ENCODE measurements at places on chromosomes 7 and 10.

GRCh38 chr10:62045765-62046521 lies 144.4 kb downstream of the ARID5B start:
- no peak for DNase-seq

DNA sequence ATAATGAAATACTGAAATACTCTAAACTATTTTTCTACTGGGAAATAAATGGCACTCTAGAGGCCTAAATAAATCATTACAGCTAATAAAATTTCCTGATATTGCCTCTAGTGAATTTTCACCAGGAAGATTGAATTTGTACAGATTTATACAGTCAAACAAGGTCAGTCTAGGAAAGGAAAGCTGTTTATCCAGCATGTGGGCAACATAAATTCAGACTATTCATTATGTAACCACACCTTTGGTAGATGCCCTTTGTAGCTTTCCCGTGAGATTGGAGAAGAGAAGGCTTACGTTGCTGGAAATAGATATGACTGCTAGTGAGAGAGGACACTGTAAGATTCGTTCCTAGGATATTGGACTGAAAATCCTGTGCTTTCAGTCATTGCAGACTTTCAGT lies 35.2 kb upstream of the PNLIP start:
- no peak for DNase-seq

- DNase-seq: no peak
Observed at GRCh38 chr10:60099998-60100747, 193.8 kb upstream of the CCDC6 start.

DNA sequence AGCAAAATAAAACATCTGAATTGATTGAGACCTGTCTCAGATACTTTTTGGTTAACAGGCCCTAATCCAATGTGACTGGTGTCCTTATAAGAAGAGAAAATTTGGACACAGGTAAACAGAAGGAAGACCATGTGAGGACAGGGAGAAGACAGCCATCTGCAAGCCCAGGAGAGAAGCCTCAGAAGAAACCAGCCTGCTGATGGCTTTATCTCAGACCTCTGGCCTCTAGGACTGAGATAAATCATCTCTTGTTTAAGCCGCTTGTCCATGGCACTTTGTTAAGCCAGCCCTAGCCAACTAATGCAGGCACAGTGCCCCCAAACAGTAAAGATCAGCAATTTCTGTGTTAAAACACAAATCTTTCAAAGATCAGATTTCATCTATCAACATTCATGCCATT lies 41.8 kb upstream of the FIGNL1 start:
- DNase-seq: no peak

DNA sequence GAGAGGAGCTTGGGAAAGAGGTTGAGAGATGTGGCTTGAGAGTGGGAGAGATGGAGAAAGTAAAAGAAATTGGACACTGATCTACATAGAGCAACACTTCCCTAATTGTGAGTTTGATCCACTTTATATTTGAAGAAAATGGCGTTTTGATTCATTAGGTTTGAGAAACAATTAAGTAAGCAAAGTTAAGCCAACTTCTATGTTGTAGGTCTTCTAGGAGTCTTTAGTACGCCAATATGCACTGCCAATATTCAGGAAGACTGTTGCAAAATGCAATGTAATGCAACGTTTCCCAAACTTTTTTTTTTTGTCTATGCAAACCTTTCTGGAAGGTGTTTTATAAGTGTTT lies 7.0 kb upstream of the PRTFDC1 start:
- no peak for DNase-seq

DNA sequence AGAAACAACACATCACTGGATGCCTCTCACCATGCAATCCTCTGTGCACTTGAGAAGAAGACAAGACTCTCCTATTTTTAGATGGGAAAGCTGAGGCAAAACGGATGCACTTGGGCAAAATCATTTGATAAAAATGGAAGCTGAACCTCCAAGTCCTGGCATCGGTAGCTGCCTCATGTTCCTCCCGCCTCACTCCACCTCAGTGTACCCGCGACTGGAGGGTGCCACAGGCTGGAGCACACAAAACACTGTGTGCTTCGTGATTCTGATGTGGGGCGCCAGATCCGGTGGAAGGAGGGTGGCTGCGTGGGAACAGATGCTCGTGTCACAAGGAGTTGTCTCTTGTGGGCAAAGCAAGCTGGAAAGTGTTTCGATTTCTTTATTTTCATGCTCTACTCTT lies 41.3 kb downstream of the TAS2R41 start:
- DNase-seq: no peak

GRCh38 chr7:74025730-74026129 lies 2.2 kb upstream of the ELN start:
- DNase-seq: no peak

GRCh38 chr10:12513003-12513365 lies 163.6 kb downstream of the CAMK1D start:
- DNase-seq: no peak

DNA sequence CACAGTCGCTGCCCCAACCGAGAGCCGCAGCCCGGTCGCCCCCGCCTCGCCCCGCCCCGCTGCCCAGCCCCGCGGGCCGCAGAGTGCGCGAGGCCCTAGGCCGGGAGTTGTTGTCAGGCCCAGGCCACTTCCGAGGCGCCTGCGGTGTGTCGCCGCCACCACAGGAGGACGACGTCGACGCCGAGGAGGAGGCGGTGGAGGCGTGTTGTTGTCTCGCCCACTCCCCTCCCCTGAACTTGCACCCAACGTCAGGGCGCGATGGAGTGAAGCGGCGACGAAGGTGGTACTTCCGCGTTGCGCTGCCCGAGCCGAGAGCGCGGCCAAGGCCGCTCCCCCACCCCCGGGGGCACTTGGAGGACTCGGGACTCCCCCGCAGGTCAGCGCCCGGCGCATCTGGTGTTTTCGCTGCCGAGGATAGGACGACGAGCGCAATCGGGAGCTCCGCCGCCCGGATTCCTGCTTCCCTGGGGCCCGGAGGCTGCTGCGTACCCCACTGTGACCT lies at the start of gene CDK13:
Gene CDK13 (plus strand): TSS at position 286 of the 502 bp plus-strand sequence. CDS start 386 bp downstream, outside the sequence.
- peak; percentile 85 for DNase-seq

DNA sequence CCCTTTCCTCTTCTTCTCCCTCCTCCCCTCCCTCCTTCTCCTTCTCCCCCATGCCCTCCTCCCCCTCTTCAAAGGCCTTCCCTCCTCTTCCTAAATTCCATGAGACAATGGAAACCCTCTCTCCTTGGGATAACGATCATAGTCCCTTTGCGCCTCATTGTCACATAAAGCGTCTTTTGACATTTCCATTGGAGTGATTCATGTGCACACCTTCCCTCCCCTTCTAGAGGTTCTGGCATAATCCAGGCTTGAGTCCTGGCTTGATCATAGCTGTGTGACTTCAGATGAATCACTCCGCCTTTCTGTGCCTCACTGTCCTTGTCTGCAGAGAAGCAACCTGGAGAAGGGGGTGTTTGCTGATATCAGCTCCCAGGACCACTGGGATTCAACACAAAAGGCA lies 204.2 kb downstream of the TNS3 start:
- DNase-seq: no peak

- DNase-seq: no peak
Observed at GRCh38 chr10:133281628-133282372, 5.1 kb upstream of the ADAM8 start.

DNA sequence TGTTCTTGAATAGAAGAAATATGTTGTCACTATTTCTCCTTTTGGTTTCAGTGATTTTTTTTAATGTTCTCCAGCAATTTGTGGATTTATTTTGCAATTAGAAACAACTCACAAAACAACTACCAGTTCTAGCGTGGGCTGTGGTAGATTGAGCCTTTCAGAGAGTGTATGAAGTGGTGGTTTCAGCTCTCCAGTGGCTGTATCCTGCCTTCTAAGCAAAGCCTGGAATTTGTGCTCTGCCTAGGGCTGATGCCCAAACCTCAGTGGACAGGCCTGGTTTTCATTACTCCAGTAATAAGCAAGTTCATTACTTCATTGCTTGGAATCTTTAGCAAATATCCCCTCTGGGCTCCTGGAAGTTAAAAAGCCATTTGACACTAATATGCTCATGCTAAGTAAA lies 35.9 kb downstream of the APBB1IP start:
- DNase-seq: no peak

DNA sequence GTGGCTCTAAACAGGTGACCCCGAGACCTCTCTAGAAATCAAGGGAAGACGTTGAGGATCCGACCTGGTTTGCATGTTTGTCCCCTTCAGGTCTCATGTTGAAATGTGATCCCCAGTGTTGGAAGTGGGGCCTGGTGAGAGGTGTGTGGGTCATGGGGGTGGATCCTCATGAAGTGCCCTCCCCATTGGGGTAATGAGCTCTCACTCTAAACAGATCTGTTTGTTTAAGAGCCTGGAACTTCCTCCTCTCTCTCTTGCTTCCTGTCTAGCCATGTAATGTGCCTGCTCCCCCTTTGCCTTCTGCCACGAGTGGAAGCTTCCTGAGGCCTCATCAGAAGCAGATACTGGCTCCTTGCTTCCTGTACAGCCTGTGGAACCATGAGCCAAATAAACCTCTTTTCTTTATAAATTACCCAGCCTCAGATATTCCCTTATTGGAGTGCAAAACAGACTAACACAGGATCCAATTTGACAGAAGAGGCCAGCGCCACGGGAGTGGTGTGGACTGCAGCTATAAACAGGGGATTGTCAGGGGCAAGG lies 10.8 kb upstream of the POLM start:
- no peak for DNase-seq

DNA sequence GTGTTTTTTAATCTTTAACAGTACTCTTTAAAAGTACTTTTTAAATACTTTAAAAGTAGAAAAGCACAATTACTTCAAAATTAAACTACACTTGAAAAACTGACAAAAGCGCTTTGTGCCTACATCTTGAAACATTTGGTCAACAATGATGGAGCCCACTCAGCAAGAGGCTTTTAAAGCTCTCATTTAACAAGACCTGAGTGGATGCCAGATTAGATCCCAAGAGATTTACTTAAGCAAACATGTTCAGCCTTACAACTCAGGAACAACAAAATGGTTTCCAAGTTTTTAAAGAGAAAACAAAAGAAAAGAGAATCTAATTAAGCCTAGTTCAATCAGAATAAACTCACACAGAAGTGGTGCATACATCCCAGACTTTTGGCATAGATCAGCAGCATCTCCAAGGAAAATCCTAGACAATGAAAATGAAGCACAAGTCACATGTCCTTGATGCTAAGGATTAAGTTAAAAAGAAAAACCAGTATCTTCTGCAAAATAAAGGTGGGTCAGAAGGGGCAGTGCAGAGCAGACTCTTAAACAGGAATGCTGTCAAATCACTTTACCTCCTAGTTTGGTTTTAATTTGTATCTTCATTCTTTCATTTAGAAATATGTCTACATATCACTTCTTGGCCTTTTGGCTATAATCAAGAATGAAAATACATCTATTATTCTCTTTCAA lies 26.2 kb downstream of the HIBADH start:
- no peak for DNase-seq

- DNase-seq: no peak
Observed at GRCh38 chr7:121212036-121212435, 116.8 kb upstream of the WNT16 start.

DNA sequence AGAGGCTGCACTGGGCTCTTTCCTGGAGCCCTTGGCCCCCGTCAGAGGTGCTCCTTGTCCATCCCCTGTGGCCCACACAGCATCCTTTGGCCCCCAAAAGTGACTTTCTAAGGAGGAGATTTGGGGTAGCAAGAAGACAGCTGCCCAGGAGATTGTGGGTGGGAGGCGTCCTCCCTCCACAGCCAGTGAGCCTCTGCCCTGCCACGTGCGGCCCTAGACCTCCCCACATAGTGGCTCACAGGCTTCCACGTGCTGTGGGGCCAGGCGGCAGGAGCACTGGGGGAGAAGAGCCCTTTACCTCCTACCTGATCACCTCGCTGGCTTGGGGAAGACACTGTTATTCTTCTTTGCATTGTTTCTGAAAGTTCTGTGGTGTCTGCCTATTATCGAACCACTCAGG lies 178.8 kb downstream of the TCERG1L start:
- DNase-seq: no peak

GRCh38 chr10:128263891-128264688 lies 137.9 kb upstream of the MKI67 start:
- DNase-seq: no peak

- DNase-seq: no peak
Observed at GRCh38 chr7:42233171-42233570, 3.8 kb downstream of the GLI3 start.

DNA sequence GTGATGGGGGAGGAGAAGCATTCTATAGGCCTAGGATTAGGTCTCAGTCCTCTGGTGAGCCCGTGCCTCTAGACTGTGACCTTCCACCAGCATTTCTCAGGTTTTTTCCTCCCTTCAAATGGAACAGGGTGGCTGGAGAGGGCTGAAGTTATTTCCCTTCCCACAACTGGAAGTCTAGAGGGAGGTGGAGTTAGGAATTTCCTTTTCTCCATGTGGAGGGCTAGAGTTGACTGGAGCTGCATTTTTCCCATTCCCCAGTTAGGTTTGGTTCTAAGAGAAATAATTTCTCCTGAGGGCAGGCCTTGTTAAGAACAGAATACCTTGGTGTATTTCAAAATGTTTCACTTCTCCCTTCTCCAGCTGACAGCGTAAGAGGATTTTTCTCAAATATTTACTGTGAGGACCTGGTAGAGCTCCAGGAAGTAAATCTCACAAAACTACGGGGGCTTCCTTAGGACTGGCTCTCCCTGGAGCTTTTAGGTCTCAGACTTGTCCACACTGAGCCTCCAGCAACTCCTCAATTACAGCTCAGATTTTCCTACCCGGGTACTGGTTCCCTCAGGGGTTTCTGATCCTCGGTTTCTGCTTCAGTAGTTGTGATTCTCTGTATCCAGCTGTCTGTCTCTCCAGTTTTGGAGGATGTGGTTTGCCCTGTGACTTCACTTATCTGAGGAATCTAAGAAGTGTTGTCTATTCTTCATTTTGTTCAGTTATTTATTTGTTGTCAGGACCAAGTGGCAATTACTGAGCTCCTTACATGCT lies 6.0 kb upstream of the REEP3 start:
- DNase-seq: no peak

GRCh38 chr10:132504501-132505272 lies 32.9 kb upstream of the INPP5A start:
- no peak for DNase-seq

DNA sequence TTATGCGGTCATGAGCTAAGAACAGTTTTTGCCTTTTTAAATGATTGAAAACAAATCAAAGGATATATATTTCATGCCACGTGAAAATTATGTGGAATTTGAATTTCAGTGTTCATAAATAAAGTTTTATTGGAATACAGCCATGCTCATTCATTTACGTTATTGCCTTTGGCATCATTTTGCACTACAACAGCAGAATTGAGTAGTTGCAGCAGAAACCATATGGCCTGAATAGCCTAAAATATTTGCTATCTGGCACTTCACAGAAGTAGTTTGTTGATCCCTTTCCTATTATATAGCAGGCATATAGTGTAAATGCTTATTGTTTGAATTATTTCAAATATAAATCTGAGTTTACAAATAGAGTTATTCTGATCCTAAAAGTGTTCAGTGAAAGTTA lies 59.7 kb downstream of the AUTS2 start:
- no peak for DNase-seq

DNA sequence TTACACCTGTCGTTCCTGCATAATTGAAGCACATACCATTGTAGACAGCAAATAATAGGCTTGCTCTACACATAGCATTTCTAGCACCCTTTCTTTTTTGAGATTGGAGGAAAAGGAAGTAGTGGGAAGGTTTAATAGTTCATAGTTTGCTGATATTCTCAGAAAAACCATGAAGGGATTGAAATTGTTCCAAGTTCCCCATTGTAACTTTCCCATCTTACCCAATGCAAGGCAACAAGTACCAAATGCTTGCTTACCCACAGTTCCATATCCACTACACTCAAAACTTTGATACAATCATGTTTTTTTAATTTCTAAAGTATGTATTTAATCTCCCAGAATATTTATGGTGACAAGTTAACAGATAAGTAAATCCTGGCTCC lies 13.8 kb downstream of the CYP3A5 start:
- DNase-seq: no peak

All from activated gamma-delta T cell treated with anti-CD3 and anti-CD28 coated beads, Interleukin-2, amount 50 U/mL, for 16 hours (primary cell).